CD4-positive, alpha-beta T cell treated with Interleukin-12 subunit alpha and Interleukin-12 subunit beta, for 1 hour (primary cell): ENCODE measurements at places on chromosomes 13 and 19.

- DNase-seq: no peak
These were observed 196.9 kb downstream of the KATNAL1 start for GRCh38 chr13:30110301-30111070.

DNA sequence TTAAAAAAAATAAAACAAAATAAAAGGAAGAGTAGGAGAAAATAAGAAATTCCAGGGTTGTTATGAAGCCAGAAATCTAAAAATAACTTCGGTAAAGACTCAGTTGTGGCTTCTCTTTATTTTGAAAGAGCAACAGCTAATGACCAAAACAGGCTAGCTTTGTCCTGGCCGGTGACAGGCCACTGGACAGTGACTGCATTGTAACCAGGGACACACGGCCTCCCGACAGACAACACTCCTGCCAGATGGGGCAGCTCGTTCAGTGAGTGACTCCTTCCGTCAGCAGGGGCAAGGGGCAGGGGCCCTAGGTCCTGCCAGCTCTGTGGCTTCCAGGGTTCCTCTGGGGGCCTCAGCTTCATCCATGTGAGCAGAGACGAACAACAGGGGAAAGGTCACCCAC is 173.4 kb downstream of the KATNAL1 start:
- no peak for DNase-seq

GRCh38 chr19:15787611-15788155 is at the start of gene OR10H5:
Gene OR10H5 (plus strand): TSS chr19:15787661. CDS start chr19:15794049, 6,388 bp downstream.
- no peak for DNase-seq

- peak; percentile 86 for DNase-seq
These were observed 575.8 kb downstream of the DACH1 start for GRCh38 chr13:71290963-71291841.

DNA sequence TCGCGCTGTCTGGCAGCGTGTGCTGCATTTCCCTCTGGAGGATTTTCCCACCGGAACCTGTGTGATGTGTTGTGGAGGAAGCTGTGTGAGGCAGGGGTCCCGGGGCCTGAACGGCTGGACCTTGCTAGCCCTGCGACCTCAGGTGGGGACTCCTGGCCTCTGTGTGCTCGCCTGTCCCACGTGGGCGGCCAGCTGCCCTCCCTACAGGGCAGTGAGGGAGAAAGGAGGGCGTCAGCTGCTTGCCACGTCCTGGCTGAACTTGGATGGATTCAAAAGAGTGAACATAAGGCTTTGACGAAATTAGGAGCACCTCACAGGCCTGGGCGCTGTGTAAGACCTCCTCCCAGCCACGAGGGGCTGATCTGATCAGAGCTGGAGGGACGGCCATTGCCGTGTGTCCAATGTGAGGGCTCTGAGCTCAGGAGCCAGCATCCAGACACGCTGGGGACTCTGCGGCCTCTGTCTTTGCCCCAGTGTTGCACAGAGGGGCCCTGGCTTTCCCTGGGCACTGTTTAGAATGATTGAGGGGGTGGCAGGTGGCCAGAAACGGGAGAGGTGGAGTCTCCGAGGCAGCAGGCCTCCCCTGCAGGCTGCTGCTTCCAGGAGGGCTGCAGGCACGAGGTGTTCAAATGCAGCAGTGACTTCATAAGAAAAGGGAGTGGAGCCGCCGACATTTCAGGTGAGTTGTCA is 13.0 kb downstream of the TFDP1 start:
- no peak for DNase-seq

DNA sequence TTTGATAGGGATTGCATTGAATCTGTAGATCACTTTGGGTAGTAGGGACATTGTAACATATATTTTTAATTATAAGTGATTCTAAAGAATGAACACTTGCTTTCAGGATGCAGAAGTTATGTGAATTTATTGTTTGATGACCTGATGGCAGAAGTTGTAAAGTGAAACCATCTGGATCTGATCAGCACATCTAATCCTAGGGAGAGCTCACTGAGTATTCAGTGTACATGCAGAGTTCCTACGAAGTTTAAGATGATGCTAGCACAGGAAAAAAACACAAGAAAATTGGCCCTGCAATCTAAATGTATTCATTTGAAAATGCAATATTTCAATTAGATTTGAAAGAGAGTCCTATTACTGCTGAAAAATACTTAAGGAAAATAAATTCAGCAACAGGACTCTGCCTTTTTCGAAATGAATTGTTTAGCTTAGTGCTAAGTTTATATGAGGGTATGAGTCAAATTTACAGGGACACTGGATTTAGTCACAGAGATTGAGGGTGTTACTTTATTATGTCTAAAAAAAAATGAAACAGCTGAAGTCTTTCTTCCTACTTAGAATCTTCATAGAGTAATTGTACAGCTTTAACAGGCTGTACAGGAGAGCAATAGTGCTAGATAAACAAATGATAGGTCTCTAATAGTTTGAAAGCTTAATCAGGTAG is 385.7 kb downstream of the DCT start:
- no peak for DNase-seq

GRCh38 chr19:13841086-13841961 is 35.6 kb upstream of the NANOS3 start:
- DNase-seq: peak; percentile 71
